ENCODE measurements at places on chromosomes 2 and 18.

GRCh38 chr2:24791452-24791851 lies 1.7 kb downstream of the PTRHD1 start:
- no peak for DNase-seq

- DNase-seq = no peak
Measured at GRCh38 chr2:25339791-25340180, 1.9 kb downstream of the DNMT3A start.

- no peak for DNase-seq
Measured at GRCh38 chr2:188441288-188441947, 149.7 kb downstream of the GULP1 start.

GRCh38 chr18:39870591-39870990 lies 2084.4 kb upstream of the PIK3C3 start:
- DNase-seq = no peak

GRCh38 chr2:144426355-144426754 lies 93.6 kb downstream of the ZEB2 start:
- no peak for DNase-seq

- no peak for DNase-seq
Measured at GRCh38 chr18:36766836-36767235, 62.0 kb downstream of the TPGS2 start.

- no peak for DNase-seq
Measured at GRCh38 chr18:3293196-3293951, 31.4 kb downstream of the MYL12B start.

DNA sequence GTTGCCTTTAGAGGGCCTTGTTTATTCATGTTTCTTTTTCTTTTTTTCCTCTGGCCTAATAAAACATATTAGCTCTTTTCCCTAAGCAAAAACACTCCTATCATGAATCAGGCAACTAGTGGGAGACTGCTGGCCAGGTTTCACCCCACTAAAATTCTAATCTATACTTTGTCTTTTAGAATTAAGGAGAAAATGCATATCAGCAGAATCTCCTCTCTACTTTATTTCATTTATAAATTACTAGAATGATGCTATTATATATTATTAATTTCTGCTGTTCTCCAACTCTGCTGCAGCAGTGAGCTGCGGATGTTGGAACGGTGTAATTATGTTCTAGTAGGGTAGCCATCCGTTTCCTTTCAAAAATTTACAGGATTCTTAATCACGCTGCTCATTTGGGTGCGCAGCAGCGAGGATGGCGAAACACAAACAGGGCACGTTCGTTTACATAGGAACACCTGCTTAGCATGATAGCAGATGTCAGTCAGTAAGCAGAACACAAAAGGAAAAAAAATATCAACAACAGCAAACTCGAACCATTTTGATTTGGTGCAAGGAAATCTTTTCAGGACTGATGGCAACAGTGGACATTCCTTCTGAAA lies 30.5 kb downstream of the ZEB2 start:
- no peak for DNase-seq

DNA sequence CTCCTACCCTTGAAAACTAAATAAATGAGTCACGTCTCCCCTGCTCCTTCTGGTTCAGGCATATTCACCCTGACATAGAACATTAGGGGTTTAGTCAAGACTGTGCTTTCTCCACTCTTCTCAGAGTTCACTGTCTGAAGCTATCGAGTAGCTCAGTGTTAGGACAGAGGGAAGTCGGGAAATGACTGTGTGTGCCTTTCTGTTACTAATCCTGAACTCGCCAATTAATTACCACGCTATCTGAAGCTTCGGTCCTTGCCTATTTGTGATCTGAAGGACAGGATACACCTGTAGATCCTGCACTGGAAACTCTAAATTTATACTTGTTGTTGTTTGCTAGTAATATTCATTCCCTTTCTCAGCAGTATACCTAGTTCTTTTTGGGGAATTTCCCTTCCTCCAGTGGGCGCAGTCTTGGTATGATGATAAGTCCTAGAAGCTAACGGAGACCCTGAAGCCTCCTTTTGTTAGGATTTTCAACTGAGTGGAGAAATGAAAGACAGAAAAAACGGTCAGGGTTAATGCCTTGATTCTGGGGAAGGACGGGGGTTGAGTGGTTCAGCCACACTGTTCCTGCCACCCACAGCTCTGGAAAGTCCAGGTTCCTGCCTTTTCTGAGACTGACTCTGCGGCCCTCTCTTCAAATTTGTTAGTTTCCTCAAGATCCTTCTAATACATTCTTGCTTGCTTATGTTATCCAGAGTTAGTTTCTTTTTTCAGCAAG lies 218.0 kb downstream of the DLGAP1 start:
- DNase-seq = no peak

DNA sequence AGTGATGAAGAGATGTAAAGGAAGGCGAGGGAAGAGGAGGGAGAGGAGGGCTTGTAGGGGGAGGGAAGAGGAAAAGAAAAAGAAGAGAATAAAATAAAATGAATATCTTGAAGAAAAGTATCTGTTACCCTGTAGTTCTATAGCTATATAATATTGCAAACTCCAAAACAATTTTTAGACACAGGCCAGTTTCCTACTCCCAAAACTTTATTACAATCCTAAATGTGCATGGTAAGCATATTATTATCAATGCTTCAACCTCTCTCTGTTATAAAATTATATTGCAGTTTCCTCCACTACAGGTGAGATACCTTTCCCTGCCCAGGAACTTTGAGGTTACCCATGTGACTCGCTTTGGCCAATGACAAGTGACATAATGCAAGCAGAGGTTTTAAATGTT lies 1351.6 kb upstream of the NRXN1 start:
- DNase-seq = no peak

DNA sequence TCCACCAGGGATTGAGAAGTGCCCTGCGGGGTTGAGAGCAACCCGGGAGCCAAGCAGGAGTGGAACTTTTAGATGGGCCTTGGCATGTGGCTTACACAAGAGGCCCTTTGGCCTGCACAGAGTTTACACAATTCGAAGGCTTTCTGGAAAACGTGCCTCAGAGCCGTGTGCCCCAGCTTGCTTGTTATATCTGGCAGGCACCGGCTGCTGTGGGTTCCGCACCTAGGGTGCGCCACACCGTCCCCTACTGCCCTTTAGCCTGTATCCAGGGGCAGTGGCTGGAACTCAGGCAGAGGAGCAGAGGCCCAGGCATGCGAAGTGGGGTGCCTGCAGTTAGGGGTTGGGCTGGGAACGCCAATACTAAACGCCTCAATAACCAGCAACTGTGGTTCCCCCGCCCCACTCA lies 32.9 kb upstream of the EDAR start:
- no peak for DNase-seq
